GM04504 (cell line): ENCODE measurements at places on chromosomes 6 and 20.

DNA sequence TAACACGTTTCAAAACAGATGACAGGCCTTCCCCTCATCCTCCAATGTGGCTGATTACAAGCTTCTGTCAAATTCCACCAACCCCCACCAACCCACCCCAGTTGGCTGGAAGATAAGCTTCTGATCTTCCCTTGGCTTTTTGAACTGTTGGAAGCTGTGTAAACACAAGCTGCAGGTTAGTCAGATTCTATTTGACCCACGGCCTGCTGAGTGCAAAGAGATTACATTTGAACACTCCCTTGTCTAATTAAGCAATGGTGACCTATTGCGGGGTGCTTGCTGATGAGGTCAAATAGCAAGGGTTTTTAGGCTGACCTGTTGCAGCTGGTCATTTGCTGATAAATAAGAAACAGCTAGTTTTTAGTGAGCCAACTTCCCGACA, 379.7 kb downstream of the BMP2 start:
- DNase-seq = no peak

DNA sequence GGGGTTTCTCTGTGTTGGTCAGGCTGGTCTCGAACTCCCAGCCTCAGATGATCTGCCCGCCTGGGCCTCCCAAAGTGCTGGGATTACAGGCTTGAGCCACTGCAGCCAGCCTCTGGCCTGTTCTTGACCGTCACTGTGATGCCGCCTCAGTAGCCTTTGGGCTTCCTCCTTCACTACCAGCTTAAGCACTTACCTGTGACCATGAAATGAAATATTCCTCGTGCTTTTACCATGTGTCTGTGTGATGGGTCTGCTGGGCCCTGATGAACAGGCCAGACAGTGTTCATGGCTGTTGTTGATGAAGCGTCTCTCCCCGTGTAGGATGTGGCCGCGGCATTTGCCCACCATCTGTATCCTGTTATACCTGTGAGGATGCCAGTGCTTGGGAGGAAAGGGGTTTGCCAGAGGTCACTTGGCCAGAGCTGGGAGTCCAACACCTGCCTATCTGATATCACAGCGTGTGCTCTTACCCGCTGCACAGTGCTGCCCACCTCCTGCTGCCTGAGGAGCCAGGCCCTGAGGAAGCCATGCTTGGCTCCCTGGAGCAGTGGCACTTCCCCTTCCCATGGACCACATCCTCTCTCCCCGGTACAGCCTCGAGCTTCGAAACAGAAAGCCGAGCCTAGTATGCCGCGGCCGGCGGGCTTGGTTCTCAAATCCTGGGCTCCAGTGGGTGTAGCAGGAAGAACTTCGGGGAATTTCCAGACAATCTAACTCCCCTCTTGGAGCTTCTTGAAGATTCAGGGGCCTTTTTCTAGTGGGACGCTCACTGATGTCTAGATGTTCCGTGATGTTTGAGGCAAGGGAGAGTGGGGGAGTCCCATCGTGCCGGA, 167.9 kb downstream of the ZDHHC14 start:
- DNase-seq = no peak

- DNase-seq = no peak
These were observed 1109.0 kb upstream of the FLRT3 start for GRCh38 chr20:15446373-15446772.

DNA sequence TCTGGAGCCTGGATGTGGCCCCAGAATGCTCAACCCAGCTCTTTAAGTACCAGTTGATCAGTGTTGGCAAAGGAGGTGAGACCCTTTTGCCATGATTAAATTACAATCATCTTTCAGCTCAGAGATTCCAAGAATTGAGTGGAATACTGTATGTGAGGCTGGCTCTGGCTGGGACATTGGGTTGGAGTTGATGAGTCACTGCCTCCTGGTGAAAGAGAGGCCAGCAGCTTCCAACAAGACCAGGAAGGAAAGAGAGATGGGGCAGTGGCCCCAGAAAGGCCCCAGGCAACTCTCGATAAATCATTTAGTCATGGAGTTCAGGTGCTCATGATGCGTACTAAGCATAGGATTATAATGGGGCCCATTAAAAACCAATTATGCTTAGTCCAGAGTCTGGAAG, 2.1 kb downstream of the TGM6 start:
- no peak for DNase-seq

DNA sequence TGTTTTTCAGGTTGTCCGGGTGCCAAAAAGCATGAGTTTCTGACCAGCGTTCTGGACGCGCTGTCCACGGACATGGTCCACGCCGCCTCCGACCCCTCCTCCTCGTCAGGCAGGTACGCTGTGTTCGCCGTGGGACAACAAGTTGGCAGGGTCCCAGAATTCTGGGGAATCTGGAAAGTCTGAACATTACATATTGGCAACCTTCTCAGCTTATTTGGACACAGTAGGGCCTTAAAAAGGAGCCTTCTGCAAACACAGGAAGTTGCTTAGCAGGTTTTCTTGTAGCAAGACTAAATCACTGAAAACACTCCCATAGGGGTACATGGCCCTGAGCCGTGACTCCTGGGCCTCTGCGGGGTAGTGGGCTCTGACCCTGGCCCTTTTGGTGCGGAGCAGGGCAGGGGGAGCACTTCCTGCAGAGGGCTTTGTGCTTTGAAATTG, 209.7 kb downstream of the SMOC2 start:
- DNase-seq = no peak
